Peyer's patch (tissue), 4 donors: ENCODE measurements at places on chromosomes 13 and 19.

DNA sequence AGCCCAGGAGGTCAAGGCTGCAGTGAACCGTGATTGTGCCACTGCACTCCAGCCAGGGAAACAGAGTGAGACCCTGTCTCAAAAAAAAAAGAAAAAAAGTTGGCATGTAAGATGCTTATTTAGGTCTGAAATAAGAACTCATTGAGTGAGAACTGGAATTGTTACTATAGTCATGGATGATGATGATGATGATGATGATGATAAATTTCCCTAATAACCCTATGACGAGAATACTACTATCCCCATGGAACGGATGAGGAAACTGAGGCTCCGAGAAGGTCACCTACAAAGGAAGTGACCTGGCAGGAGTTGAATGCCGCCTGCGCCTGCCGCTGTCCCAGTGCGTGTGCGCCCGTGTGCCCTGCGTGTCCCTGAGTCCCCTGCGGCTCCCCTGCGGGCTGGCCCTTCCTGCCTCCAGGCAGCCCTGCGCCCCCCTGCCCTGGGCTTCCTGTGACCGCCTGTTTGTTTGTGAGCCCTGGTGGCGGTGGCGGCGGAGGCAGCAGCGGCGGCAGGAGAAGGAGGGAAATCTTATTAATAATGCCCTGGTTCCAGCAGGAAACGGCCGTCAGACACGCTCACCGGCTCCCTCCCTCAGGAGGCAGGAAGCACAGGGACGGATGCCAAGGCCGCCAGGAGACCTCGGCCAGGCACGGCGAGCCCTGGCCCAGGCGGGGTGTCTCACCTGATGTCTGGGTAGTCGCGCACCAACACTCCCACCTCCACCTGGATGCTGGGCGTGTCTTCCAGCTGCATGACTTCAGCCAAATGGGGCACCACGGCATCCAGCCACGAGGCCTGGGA is 29.6 kb downstream of the EXOC3L2 start:
- no peak for DNase-seq

DNA sequence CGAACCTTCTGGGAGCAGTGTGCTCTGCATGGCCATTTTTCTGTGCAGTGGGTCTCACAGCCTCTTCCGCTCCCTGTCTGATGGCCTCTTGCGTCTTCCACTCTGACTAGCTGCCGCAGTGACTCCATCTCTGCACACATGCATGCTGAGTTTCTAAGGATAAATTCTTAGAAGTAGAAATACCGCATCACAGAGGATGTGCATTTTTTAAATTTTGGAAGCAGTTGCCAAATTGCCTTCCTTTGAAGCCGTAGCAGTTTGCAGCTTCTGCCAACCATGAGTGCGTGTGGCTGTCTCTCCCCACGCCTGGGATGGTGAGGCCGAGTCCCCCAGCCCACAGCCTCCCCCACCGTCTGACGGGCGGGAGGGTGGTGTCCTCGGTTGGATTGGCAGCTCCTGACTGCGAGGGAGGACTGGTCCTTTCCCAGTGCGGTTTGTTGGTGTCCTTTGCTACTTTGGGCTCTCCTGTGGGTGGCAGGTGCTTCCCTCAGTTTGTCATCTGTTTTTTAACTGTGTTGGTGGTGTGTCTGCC is 9.8 kb downstream of the FZR1 start:
- DNase-seq, result no peak

- DNase-seq, result no peak
These were observed 156.5 kb downstream of the LMO7 start for GRCh38 chr13:75792526-75793187.

DNA sequence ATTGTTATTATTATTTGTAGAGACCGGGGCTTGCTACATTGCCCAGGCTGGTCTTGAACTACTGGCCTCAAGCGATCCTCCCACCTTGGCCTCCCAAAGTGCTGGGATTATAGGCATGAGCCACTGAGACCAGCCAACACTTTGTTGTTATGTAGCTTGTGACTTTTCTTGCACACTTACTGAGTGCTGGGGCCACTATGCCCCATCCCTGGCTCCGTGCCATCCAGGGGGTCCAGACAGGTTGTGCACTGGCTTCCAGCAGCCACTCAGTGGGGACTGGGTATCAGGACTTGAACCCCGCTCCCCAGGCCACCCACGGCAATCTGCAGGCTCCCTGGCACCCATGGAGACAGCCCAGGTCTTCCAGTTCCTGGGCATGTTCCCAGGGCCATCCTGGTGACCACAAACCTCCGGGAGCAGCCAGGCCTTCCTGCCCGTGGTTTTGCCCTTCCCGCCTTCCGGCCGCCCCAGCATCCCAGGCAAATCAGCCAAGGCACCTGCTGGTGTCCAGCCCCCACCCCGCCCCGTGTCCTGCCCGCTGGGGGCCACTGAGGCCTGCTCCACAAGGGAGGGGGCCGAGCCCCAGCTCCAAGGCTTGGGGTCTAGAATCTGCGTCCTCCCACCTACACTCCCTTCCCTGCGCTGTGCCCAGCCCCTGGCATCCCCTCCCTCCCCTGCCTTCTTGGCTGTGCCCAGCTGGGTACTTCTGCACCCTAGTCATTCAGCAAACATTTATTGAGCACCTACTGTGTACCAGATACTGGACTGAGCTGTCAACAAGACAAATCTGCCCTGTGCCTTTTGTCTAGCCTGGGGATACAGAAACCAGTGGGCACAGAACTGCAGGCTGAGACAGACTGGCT is 23.7 kb upstream of the SEMA6B start:
- no peak for DNase-seq

GRCh38 chr19:7301525-7301924 is 7.3 kb upstream of the INSR start:
- DNase-seq, result no peak

- DNase-seq, result no peak
These were observed at the start of gene CILP2 for GRCh38 chr19:19538061-19538784. CILP2 (plus strand) TSS chr19:19538265; CDS start chr19:19538350, 85 bp downstream.

DNA sequence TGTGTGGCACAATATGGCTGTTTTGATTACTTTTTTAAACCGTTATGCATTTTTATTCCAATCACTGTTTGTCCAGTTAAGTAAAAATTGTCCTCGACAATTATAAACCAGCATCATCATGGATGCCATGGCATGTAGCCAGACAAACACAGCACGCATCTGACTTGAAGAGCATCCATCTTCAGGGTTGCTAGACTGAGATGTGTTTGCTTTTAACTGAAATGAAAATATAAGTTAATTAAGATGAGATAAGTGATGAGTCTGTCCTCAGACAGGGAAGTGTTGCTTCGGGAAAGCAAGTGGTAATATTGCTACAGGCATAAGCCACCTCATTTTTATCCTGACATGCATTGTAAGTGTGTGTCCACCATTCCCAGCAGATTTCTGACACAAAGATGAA is 92.8 kb upstream of the TPP2 start:
- DNase-seq, result no peak

DNA sequence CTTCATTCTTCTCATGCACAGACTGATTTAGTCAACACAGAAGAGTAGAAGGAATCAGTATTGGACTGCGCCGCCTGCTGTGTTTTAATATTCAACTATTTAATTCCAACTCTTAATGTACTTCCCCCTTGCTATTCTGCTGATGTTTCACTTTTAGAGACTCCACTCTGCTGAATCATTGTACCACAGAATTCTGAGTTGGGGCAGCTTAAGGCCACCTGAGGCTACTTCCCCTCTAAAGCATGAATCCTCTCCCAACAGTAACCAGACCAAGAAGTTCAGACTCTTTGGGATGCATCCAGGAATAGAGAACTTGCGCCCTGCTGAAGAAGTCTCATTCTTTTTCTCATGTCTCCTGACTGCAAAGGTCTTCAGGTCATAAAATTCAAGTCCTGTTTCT is 708.8 kb downstream of the UQCRFS1 start:
- no peak for DNase-seq

DNA sequence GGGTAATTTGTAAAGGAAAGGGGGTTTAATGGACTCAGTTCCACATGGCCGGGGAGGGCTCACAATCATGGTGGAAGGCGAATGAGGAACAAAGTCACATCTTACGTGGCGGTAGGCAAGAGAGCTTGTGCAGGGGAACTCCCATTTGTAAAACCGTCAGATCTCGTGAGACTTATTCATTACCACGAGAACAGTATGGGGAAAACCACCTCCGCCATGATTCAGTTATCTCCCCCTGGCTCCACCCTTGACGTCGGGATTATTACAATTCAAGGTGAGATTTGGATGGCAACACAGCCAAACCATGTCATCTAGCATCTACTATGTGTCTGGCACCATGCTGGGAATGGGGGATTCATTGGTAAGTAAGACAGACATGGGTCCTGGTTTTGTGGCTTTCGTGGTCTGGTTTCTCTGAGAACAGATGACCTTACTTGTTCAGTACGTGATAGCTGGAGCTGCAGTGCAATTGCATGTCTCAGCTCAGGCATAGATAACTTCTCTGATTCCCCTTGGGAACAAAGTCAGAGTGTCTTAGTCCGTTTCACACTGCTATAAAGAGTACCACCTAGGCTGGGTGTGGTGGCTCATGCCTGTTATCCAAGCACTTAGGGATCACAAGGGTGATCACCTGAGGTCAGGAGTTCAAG is 8.3 kb downstream of the ZNF554 start:
- no peak for DNase-seq

DNA sequence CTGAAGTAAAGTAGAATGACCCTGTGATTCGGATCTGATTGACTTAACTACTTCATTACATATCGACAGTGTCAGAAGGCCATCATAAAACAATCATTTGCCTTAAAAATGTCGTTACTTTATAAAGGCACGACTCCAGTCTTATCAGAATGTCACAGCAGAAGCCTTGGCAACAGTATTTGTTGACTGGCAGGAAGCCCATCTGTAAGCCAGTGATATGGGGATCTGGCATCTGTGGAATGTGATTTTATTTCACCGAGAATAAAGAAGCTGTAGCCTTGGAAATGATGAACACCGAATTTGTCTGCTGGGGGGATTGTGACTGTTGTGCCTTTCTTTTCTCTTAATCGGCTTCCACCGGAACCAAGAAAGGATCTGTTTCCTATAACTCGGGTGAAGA is 362.5 kb downstream of the TDRD3 start:
- DNase-seq, result no peak

DNA sequence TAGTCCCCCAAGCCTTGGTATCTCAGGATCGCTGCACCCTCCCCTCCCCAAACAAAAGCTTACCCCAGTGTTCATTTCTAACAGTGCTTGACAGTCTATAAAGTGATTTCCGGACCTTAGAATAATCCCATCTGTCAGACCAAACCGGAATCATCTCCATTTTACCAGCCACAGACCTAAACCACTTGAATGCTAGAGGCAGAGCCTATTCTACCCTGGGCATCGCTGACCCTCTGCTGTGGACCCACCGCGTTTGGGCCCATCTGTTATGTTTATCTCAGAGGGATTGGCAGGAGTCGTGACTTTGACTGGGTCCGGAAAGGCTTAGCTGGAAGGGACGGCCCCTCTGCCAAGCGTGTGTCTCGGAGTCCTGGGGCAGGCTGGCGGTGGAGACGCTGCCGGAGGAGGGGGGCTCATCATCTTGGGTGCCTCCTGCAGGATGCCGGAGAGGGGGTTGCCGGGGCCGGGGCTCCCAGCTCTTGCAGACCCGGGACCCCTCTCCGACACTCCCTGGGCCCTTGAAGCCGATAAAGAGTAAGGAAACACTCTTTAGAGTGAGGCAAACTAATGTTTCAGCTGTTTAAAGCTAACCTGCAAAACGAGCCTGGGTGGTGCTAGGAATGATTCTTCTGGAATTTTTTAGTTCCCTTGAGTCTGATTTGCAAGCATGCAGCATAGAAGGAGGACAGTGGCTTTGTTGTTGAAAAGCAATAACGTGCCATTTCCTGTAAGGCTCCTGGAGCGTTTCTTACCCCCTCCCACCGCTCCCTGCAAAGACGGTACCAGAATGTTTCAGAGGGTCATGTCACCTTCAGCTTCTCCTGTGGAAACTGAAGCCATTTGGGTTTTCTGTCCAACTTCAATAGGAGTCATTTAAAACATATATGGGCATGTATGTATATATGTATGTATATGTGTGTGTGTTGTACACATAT is 1.3 kb downstream of the SLC25A42 start:
- DNase-seq, result peak; percentile 33

DNA sequence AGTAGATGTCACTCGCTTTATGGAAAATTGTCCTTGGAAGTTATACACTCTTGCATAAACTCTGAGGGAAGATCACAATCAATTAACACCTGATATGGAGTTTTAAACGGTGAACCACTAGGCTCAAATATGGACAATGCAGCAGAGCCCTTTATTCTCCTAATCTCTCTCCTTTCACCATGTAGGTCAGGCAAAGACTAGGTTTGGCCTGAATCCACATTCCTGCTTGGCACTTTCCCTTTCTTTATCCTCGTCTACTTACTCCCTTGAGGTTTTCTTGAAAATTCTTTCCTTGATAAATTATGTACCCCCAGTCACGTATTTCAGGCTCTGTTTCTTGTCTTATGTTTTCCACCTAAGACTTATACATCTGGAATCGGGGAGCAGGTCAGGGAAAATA is 751.7 kb downstream of the DACH1 start:
- DNase-seq, result no peak

DNA sequence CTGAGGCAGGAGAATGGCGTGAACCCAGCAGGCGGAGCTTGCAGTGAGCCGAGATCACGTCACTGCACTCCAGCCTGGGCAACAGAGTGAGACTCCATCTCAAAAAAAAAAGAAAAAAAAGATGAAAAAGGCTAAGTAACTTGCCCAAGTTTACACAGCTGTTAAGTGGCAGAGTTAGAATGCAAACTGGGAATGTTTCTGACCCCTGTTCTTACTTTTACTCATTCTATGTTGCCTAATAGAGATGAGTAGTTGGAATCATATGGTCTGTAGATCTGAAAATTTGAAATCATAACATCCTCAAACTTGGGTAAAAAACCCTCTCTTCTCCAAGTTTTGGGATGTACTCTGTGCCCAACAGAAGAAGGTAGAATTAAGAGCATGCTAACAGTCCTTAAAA is 235.8 kb upstream of the RFC3 start:
- no peak for DNase-seq

- no peak for DNase-seq
These were observed 13.5 kb upstream of the RXFP2 start for GRCh38 chr13:31725841-31726240.

- no peak for DNase-seq
These were observed 569.7 kb downstream of the PCDH9 start for GRCh38 chr13:66660468-66660813.

DNA sequence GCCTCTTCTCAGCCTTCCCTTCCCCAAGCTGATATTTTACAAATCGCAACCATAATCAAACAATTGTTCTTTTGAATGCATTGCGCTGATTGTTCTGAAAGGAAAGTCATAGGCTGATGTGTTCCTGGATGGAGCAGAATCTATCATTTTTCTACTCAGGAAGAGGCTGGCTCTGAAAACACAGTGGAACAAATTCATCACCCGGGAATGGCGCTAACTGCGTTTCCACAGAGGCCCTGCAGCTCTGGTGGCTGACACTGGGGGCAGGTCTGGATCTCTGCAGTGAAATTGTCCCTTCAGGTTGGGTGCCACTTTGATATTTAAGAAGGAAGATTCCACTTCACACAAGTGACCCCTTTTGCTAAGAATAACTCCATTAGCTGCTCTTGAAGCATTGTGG is 1060.8 kb downstream of the UQCRFS1 start:
- DNase-seq, result no peak

- no peak for DNase-seq
These were observed 34.8 kb upstream of the ANKRD10 start for GRCh38 chr13:110949628-110950027.

DNA sequence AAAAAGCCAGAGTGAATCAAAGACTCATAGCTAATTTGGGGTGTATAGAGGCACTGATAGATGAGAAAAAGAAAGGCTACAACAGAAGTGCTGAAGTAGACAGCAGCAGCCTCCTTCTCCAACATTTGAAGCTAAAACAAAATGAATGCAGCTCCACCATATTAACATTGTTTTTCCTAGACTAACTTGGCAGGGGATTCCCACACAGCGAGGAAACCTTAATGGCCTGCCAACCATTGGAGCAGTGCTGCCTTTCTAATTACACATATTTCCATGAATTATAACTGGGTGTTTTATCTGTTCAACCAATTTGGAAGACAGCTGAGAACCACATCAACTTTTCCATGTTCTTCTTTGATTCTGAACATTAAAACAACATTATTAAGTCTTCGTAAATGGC is 478.6 kb downstream of the LIG4 start:
- DNase-seq, result no peak
